A673 (cell line): ENCODE measurements at places on chromosomes 3 and 15. TPM values are rescaled to one million over a fixed set of nuclear protein-coding genes. Genes with fewer than 3 reads are reported as not detected.

C3orf20 gene
- total RNA-seq, result 0.17 and 0.28 TPM in 2 replicates

ITPKA gene
- 4.3 and 5.6 TPM in 2 replicates for total RNA-seq

ZNF860 gene
- total RNA-seq, result not detected in 2 replicates

UBP1 gene
- 55.3 and 59.4 TPM in 2 replicates for total RNA-seq

PRR20G gene
- not detected in 2 replicates for total RNA-seq

ITPR1 gene
- 8.0 and 8.6 TPM in 2 replicates for total RNA-seq

EXD1 gene
- total RNA-seq, result not detected in 2 replicates

GALNT15 gene
- not detected in 2 replicates for total RNA-seq

ADAMTSL3 gene
- total RNA-seq, result 0.95 and 2.3 TPM in 2 replicates

GOLGA6L1 gene
- not detected in 2 replicates for total RNA-seq

CHRFAM7A gene
- total RNA-seq, result 0.85 TPM in 1 of 2 replicates, not detected in the other

PRRT3 gene
- 1.1 and 1.8 TPM in 2 replicates for total RNA-seq

CCR8 gene
- total RNA-seq, result not detected in 2 replicates

EBLN2 gene
- total RNA-seq, result 2.2 and 3.8 TPM in 2 replicates

TRPM1 gene
- total RNA-seq, result not detected in 2 replicates

SKOR1 gene
- 0.21 and 0.37 TPM in 2 replicates for total RNA-seq

TMEM108 gene
- total RNA-seq, result 0.30 TPM in 1 of 2 replicates, not detected in the other

CFAP100 gene
- total RNA-seq, result not detected in 2 replicates

SGO1 gene
- total RNA-seq, result 31.4 and 31.7 TPM in 2 replicates

FANCD2OS gene
- total RNA-seq, result not detected in 2 replicates

CLDN18 gene
- total RNA-seq, result not detected in 2 replicates

IL20RB gene
- 4.0 and 4.2 TPM in 2 replicates for total RNA-seq

BUB1B gene
- 190 and 196 TPM in 2 replicates for total RNA-seq

ARL13B gene
- total RNA-seq, result 18.4 TPM in 2 replicates

LRRC2 gene
- total RNA-seq, result 0.24 and 0.28 TPM in 2 replicates

KIF7 gene
- 9.5 and 11.3 TPM in 2 replicates for total RNA-seq

SERPINI2 gene
- not detected in 2 replicates for total RNA-seq

FSTL1 gene
- 89.1 and 122 TPM in 2 replicates for total RNA-seq

CCR5 gene
- total RNA-seq, result not detected in 2 replicates

LNP1 gene
- 4.3 and 5.3 TPM in 2 replicates for total RNA-seq

TPRG1 gene
- 1.0 and 1.6 TPM in 2 replicates for total RNA-seq

CLRN1 gene
- total RNA-seq, result not detected in 2 replicates

TEX9 gene
- 18.0 TPM in 2 replicates for total RNA-seq

IL5RA gene
- total RNA-seq, result not detected in 2 replicates

KNG1 gene
- total RNA-seq, result not detected in 2 replicates
